ENCODE measurements at places on chromosomes 2 and 18. TPM values are rescaled to one million over a fixed set of nuclear protein-coding genes. Genes with fewer than 3 reads are reported as not detected.

GRCh38 chr2:75523313-75524275 is 37.1 kb downstream of the EVA1A start:
- DNase-seq = no peak

DNA sequence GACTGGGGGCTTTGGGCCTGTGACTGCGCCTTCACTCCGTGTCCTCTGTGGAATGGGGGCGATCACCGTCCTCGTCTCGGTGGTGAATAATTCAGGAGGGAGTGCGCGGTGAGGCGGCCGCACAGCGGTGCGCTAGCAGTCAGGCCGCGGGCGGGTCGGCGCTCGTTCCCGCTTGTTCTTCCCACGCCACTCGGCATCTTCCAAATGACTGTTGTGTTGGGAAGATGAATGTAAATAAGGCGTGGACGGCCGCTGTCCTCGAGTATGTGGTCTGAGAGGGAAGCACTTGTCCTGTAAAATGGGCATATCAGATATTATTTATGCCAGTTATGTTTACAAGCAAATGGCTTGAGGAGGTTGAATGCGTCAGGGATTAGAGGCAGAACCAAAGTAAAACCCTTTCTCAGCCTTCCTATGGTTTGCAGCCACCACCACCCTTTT is 608 bp upstream of the VPS4B start:
- no peak for DNase-seq

DNA sequence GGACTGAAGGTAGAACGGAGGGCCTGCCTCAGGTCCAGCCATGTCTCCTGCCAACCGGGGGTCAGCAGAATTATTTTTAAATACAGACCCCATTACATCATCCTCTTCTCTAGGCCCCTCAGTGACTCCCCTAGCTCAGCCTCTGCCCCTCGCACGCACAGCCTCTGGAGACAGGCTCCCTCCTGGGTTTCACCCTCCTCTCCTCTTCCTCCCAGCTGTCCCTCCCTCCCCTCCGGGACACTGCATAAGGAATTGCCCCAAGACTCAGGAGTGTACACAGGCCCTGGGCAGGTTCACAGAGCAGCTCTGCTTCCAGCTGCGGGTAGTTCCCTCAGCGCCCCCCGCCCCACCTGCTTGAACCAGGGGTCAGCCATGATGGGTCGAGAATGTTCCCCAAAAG is 520.2 kb upstream of the MYT1L start:
- no peak for DNase-seq

- no peak for DNase-seq
Observed at GRCh38 chr18:50707855-50708469, 111.9 kb downstream of the MRO start.

DNA sequence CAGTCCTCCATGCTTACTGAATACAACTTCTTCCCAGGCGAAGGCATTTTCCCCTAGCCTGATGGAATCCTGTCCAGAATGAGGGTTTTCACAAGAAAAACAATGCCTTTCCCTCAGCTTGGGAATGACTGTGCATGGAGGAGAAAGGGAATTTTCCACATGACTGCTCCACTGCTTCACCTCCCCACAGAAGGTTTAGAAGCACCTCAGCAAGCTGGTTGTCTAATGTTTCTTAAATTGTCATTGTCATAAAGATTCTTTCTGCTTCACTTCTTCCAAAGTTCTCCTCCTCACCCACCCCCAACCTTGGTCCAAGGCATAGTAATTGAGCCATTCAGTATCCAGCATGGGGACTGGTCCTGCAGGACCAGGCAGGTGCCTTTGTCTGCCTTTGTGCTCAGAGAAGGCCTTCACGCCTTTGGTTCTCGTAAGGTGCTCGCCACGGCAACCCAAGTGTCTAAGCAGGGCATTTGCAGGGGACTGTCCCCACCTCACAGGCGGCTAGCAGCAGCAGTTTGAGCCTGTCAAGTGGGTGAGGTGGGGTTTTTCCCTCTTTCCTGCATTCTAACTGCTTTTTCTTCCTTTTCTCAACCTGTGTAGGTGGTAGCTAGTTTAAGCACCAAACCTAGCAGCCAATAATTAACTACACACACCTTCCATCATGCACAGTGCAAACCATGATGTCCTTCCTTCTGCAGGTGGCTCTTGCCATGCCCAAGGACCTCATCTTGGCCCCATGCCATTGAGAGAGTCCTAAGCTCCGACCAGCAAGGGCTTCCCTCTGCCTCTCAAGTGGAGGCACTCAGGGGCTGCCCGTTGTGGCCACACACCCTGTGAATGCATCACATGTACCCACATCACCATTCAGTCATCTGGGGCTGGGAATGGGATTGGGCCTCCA is 65.7 kb upstream of the BCL2L11 start:
- no peak for DNase-seq

DNA sequence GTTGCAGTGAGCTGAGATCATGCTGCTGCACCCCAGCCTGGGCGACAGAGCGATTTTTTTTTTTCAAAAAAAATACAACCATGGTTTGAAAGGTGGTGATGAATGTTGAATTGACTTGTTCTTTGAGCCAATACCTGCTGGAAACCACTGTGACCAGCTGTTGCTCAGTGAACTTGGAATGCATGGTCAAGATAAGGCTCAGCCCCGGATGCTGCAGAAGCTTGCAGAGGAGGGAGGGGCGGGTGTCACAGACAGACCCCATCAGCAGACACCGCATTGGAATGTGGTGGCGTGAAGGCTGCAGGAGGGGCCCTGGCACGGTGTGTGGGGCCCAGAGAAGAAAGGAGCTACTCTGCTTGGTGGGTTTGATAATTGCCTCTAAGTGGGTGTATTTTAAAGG is 91.6 kb downstream of the ITGB1BP1 start:
- no peak for DNase-seq

GRCh38 chr2:216339456-216340279 is 32.6 kb downstream of the MARCHF4 start:
- DNase-seq = peak; percentile 66

DNA sequence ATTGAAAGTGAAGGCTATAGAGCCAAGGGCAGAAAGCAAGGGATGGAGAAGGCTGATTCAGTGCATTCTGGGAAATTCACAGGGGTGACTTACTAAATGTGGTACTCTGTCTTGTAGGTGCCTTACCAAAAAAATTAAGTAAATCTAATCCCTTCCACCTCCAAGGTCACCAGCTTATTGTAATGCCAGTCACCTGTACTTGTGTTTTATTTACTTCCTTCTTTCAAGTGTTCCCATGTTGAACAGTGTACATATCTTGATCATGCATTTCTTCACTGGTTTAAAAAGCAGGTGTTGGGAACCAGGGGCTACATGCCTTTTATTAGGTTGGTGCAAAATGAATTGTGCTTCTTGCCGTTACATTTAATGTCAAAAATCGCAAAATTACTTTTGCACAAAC is 137.0 kb upstream of the ARHGAP28 start:
- no peak for DNase-seq

DNA sequence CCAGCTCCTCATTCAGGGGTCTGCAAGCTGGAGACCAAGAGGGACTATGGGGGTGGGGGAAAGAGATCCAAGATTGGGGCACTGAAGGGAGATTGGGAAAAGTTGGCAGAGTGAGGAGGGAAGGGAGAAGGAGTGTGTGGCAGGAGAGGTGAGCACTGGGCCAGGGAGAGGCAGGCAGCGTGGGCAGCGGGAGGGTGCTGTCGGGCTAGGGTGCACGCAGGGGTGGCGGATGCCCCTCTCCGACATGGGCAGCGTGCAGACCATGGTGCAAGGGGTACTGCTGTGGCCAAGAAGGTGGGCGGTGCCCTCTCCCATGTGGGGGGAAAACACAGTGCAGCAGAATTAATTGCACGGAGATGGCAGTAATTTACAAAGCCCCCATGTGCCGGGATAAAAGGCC is 74.1 kb downstream of the CELF4 start:
- no peak for DNase-seq

GRCh38 chr2:193868833-193869232 is 1674.1 kb upstream of the TMEFF2 start:
- peak; percentile 84 for DNase-seq

GRCh38 chr2:121873864-121874263 is 118.4 kb downstream of the TSN start:
- no peak for DNase-seq

DNA sequence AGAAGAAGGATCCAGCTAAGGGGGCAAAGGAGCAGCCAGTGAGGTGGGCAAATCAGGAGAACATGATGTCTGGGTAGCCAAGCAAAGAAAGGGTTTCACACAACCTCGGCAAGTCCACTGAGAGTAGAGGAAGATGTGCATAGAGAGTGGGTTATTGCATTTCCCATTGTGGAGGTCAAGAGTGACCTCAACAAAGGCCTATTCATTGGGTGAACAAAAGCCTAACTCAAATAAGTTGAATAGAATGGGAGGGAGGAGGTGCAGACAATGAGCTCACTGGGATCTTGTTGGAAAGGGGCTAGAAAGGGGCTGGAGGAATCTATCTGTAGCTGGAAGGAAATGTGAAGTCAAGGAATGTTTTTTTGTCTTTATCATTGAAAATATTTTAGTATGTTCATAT is 14.0 kb upstream of the PDCL3 start:
- DNase-seq = no peak

- peak; percentile 86 for DNase-seq
Observed at GRCh38 chr2:64327510-64328414, 126.2 kb upstream of the LGALSL start.

DNA sequence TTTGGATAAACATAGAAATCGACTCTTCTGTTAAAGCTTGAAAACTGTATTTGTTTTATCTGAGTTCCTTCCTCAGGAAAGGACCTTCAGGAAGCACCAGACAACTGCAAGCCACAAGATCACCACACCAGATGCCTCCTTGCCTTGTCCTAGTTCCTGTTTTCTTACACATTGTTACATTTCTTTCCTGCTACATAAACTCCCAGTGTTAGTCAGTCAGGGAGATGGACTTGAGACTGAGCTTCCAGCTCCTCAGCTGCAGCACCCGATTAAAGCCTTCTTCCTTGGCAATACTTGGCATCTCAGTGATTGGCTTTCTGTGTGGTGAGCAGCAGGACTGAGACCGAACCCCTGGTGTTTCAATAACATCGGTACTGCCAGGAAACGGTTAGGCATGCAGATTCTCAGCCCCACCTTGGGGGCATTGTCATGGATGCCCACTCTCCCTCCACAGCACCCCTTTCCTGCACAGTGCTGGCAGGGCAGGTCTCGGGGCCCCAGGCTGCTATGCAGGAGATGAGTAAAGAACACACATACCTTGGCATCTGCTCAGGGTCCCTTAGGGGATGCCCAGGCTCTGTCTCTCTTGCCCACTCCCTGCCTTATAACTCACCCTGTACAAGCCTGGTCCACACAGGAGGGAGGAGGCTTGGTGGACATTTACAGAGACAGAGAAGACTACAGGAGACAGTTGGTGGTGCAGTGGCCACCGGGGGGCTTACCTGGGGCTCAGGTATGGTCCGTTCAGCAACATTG is 32.6 kb downstream of the ANKMY1 start:
- DNase-seq = no peak

DNA sequence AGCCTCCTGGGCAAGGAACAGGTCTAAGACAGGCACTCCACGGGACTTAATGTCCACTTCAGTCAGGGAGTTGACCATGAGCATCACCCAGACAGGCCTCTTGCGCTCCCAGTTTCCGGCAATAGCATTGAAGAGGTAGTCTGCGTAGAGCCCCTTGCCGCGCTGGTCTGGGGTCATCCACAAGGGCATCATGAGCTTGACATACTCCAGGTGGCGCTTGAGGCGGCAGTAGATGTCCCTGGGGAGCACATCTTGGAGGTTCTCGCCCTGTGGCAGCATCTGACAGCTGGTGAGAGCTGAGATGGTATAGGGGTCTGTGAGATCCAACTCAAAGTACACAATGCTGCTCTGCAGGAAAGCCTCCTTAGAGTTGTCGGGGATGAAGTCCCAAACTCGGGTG is 10.6 kb downstream of the TRABD2A start:
- no peak for DNase-seq

- DNase-seq = no peak
Observed at GRCh38 chr2:70851704-70852103, 16.1 kb upstream of the CD207 start.

DNA sequence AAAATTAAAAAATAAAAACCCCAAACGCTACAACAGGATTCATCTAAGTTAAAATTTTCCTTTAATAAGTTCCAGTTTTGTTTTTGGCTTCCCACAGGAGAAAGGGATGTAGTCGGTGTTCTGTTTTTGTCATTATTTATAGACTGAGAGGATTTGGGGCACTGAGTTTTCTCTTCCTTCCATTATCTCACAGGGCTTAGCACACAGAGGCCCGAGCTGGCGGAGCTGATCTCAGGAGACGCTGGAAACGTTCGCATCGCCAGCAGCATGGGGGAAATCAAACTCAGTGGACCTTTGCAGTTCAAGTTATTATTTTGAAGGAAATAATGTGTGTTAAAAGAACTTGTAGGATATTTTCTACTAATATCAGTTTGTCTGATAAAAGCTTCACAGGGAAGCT is 669.7 kb upstream of the SALL3 start:
- no peak for DNase-seq

DNA sequence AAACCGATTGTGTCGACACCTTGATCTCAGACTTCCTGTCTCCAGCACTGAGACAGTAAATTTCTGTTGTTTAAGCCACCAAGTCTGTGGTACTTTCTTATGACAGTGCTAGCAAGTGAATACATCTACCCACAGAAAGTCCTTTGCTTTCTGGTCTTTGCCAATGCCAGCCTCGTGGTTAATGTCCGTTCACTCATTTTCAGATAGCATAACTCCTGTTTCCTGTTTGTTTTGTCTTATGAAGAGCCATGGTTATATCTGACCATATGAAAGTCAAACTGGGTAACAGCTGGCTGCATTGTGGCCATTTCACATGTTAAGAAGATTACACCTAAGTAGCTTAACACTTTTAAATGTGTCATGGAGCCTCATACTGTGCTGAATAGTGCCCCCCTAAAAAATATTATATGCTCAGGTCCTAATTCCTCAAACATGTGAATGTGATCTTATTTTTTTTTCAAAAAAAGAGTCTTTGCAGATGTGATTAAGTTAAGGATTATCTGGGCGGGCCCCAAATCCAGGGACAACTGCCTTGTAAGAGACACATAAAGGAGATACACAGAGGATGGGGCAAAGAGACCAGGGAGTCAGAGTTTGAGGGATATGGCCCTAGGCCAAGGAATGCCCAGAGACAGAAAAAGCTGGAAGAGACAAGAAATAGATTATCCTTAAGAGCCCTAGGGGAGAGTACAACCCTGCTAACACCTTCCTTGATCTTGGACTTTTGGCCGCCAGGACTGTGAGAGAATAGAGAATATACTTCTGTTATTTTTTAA is 118.0 kb downstream of the KCNE4 start:
- DNase-seq = no peak

GRCh38 chr2:138818556-138818955 is 38.4 kb upstream of the NXPH2 start:
- DNase-seq = peak; percentile 21

MYO1B gene
- total RNA-seq = not detected

SETBP1 gene
- not detected for total RNA-seq

GMPPA gene
- 62.3 TPM for total RNA-seq

SEH1L gene
- total RNA-seq = 53.7 TPM

CHST10 gene
- total RNA-seq = 18.9 TPM

ICOS gene
- total RNA-seq = not detected

STPG4 gene
- not detected for total RNA-seq

RAB27B gene
- total RNA-seq = not detected

OSBPL6 gene
- total RNA-seq = 3.4 TPM

All from G401 (cell line).